Left renal cortex interstitium (tissue), 4 donors: ENCODE measurements at places on chromosomes 4 and X. TPM values are rescaled to one million over a fixed set of nuclear protein-coding genes. Genes with fewer than 3 reads are reported as not detected.

- no peak for DNase-seq
Observed at GRCh38 chr4:3709061-3709845, 56.9 kb upstream of the ADRA2C start.

DNA sequence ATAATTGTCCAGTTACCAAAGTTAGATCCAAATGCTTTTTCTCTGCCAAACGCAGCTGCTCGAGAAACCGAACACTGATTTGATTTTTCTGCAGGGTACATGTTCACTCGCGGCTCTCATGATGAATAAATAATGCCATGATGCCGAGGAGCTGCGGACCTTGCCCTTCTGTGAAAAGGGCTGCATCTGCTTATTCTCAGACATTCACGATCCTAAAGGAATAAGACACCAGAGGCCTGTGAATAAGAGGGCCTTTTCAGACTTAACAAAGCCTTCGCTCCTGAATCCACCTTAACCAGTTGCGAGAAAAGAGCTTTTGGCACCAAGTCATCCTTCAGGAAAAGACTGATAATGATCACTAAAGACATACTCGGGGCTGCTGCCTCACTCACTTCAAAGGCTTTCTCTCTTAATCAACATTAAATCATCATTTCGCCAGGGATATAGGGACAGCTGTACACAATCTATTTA, 147.5 kb downstream of the FBXO8 start:
- DNase-seq = no peak

DNA sequence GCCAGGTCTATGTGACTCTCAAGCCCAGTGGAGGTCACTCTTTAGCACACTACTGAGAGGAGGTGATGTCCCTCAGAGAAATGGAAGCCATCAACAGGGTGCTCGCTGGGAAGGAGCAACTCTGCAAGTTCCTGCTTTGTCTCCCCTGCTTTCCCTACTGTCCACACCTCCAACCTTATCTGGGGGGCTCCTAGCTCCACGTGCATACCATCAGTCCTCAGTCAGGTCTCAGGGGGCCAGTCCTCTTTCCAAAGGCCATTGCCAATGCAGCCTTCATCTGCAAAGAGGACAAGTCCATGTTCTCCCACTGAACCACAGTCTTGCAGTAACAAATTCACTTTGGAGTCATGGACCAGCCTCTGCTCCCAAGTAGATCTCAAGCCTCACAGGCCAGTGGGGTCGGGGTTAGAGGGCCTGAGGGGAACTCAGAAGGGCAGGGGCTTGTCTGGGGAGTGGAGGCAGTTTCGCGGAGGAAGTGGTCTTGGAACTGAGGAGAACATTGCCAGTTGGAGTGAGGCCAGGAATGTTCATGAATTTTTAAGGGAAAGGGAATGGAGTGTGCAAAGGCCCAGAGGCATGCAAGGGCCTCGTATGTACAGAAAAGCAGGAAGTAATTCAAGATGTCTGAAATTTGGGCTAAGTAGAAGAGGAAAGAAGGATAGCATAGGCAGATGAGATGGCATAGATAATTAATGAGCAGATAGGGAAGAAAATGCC, 8.9 kb downstream of the RTL5 start:
- no peak for DNase-seq

BEX4 gene
- 177 TPM for polyA plus RNA-seq

GRCh38 chr4:99669084-99669483, 11.5 kb upstream of the C4orf54 start:
- no peak for DNase-seq

- DNase-seq = no peak
Observed at GRCh38 chrX:38276089-38276488, 51.2 kb downstream of the RPGR start.

DNA sequence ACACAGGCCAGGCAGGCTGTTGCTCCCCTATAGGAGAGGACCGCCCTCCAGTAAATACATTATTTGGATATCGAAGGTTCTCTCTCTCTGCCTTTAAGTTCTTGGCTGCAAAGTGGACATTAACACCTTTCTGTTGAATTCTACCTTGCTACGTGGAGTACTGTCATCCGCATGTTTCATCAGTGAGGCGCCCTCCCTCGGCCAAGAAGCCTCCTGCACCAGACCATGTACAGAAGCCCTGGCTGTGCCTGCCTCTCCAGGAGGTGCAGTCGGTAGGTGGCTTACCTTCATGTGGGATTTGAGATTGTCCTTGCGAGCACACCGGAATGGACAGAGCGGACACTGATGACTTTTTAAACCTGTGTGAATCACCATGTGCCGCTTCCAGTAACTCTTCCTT, 46.7 kb downstream of the ZNF827 start:
- DNase-seq = no peak

GPRIN3 gene
- polyA plus RNA-seq = 6.7 TPM

DNA sequence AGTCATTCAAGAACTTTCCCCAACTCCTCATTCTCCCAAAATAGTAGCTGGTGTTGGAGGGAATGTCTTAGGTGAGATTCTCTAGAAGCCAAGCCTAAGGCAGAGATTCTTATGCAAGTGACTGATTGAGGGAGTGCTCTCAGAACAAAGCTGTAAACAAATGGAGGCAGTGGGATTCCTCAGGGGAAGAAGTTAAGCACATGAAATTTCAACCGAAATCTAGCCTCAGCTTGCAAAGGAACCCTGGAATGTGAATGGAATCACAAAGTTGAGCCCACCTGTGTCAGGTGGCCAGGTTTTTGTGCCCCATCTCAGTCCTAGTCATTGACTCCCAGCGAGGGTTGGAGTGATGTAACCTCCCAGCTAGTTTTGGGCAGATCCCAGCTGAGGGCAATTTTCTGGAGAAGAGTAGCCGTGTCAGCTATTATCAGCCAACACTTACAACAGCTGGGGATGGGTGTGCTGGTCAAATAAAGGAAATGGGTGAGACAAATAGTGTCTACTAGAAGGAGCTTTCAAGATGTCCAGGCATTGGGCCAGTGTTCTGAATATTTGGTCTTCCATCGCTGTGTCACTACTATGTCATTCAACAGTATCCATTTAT, 29.7 kb upstream of the FGF2 start:
- DNase-seq = no peak

DNA sequence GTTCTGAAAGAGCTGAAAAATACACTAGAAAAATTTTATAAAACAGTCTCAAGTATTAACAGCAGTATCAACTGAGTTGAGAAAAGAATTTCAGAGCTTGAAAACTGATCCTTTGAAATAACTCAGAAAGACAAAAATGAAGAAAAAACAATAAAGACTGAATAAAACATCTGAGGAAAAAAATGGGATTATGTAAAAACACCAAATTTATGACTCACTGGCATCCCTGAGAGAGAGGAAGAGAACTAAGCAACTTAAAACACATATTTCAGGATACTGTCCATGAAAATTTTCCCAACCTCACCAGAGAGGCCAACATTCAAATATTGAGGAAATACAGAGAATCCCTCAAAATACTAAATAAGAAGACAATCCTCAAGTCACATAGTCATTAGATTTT, 22.9 kb downstream of the PABPC4L start:
- DNase-seq = no peak

HAND2 gene
- polyA plus RNA-seq = 0.07 TPM

DNA sequence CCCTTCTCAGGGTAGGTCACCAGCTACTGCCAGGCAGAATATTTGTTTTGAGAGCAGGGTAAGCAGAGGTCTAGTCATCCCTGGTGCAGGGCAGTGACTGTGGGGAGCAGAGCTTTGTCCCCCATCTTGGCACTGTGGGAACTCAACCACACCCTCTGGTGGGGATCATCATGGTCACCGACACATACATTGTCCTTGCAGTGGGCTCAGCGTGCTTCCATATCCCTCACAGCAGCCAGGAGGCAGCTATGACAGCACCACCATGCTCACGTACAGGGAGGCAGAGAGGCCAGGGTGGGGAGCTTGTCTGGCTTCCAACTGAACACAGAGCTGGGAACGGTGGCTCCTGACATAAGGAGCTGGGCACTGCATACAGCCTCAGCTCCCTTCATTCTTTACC, 102.3 kb downstream of the ENPP6 start:
- no peak for DNase-seq

F8A3 gene
- polyA plus RNA-seq = 4.1 TPM

DNA sequence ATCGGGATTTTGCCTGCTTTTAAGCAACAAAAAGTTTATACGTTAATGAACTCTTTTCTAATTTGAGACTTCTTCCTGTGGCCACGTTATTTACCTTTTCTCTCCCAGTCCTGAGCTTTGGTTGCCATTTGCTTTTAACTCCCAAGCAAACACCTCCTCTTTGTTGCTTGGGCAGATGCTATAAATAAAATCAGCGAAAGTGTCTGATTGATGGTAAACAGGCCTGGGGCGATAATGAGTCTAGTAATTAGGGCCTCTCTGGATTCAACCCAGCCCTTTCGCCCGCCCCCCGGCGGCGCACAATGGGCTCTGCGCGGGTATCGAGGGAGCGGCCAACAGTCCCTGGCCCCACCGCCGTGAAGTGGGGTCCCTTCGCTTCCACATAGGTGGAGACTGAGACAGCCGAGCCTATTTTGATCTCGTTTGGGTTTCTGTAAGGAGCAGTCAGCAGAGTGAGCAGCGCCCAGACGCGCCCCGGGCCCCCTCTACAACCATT, 790 bp downstream of the CLGN start:
- peak; percentile 10 for DNase-seq

DNA sequence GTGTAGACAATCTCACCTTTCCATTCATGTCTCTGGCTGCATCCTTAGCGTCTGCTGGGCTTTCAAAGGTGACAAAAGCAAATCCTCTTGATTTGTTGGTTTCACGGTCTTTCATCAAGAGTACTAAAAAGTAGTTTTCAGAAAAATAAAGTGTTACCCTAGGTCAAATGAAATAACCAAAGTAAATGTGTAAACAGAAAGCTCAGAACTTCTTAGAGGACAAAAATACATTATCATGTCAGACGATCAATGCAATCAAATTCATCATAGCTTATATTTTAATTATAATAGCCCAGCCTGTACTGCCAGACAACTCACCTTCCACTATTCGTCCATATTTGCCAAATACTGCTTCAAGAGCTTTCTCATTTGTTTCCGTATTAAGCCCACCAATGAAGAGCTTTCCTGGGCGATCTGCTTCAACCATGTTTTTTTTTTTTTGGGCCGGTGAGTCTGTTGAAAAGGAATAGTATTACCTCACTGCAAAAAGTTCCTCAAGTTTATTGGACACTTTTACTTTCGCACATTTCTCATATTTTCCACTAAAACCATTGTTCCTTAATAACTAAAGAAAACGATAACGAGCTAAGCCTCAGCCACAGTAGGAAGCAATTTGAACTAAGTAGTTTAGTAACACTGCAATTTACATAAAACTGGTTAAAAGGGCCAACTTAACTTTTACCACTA, 1.4 kb downstream of the RBMX start:
- DNase-seq = no peak

GRCh38 chrX:39519030-39519488, 578.7 kb downstream of the BCOR start:
- DNase-seq = no peak

DAPP1 gene
- 1.4 TPM for polyA plus RNA-seq

- DNase-seq = no peak
Observed at GRCh38 chrX:64291123-64291522, 60.7 kb upstream of the ASB12 start.

DNA sequence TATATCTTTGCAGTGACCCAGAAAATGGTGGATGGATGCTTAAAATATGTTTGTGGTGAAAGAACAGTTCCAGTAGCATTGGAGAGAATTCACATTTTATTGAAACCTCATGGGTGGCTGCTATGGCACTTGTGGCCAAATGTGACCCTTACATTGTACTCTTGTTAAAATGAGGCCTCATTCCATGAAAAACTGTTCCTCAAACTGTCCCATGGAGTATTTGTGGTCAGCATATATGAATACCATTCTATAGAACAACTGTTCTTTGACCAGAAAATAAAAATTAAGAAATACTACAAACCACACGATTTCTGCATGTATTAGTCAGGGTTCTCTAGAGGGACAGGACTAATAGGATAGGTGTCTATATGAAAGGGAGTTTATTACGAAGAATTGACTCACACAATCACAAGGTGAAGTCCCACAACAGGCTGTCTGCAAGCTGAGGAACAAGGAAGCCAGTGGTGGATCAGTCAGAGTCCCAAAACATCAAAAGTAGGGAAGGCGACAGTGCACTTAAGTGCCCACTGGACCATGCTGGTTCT, 35.1 kb downstream of the GEMIN8 start:
- no peak for DNase-seq

DNA sequence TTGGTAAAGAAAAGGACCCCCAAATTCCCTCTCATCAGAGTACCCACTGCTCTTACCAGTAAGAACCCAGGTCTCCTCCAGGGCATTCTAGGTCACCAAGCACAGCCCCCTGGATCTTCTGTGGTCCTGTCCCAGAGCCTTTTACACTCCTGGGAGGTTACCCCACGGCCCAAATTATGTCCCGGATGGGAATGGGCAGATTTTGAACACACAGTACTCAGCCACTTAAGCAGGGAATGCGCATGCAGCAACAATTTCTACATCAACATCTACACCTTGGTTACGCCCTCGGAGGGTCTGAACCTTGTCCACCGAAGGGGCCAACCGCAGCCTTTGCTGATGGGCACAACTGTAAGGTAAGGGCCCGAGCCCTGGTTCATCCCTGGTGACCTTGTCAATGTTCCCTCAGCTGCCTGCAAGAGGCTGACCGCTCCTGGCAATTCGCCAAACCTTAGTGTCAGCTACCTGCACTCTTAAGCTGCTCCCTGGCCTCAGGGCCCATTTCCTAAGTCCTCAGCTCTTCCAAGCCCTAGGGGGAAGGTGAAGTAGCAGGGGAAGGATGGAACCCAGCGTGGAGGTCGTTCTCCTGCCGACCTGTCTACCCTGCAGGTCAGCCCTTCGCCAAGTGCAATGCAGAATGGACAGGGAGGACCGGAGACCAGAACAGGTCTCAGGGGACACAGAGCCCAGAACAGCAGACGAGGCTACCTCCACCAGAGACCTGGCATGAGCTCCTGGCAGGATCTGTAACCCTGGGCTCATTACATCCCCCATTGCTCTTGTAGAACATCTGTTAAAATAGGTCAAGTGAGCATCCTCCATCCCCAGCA, 5.9 kb downstream of the TIMP1 start:
- DNase-seq = no peak

- no peak for DNase-seq
Observed at GRCh38 chr4:86891762-86892635, at the start of gene C4orf36. Gene C4orf36, minus strand, starts transcription at chr4:86892422. Its CDS starts 902 bp downstream, at chr4:86891520.

CT55 gene
- 0.17 TPM for polyA plus RNA-seq

DNA sequence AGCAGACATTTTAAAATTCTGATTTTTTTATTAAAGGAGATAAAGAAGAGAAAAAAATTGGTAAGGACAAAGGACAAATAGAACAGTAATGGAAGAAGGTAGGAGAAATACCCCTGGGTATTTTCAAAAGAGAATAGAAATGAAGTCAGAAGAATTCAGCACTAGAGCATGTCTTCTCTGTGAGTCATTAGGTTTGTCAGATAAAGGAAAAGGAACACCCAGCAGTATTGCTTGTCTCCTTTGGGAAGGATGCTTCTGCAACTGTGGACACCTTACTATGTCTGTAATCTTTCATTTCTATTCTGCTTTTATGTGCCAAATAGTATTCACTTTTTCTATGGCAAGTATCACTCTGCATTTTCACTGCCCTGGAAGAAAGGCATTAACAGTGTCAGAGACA, 24.0 kb upstream of the PCDH7 start:
- DNase-seq = no peak

LRIT3 gene
- 0.25 TPM for polyA plus RNA-seq

TDO2 gene
- polyA plus RNA-seq = 4.0 TPM
